ENCODE measurements at places on chromosomes 6 and 20.

- DNase-seq, result no peak
Observed at GRCh38 chr20:63378626-63379025, 17.5 kb upstream of the CHRNA4 start.

GRCh38 chr6:6694825-6695624 lies 106.5 kb downstream of the LY86 start:
- DNase-seq, result no peak

DNA sequence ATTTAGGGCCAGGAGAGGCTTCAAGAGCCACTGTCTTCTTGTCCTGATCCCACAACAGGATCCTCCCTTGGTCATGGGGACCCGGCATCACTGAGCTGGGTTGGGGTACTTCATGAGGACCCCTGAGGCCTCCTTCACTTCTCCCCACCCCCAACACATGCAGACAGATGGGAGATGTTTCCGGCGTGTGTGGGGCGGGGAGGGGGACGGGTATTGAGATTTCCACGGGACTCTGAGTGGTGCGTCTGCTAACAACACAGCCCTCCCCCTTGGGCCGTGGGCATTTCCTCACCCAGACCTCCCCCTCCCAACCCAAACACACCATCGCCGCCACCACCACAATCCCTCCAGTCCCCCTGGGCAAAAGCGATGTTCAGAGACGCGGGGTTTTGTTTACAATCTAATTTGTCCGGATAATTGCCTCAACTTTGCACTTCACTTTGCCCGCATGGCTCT lies 906 bp upstream of the FOXP4 start:
- no peak for DNase-seq

DNA sequence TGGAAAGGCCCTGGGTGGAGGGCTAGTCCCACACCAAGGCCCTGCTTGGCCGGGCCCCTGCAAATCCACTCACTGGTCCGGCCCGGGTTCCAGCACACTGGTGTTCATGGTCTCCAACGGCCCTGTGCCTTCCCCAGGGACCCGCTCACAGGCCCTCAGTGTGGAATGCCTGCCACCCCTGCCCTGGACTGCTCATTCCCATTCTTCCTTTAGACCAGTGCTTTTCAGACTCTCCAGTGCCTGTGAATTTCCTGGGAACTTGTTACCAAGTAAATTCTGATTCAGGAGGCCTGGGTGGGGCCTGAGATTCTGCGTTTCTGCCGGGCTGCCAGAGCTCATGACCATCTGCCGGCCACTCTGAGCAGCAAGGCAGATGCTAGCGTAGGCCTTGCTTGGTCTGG lies 5.7 kb upstream of the PXDC1 start:
- no peak for DNase-seq

GRCh38 chr6:105364243-105364642 lies 38.6 kb downstream of the PREP start:
- no peak for DNase-seq

- DNase-seq, result no peak
Observed at GRCh38 chr20:40945754-40946450, 82.7 kb upstream of the TOP1 start.

DNA sequence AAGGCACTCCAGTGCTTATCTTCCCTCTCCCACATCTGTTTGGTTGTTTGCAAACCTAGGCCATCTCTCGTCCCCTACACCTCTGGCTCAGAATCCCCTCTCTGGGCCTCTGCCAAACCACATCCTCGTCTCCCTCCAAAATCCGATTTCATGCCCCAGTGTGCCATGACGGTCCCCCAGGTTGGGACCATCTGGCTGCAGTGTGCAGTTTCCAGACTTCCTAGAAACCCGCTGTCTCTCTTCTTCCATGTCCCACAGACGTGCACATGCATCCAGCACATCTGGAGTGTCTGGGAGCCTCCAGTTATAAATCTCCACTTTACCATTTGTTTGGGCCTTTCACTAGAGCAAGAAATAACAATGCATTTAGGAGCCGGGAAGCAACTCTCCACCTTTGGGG lies 316.2 kb downstream of the KIF16B start:
- no peak for DNase-seq

- DNase-seq, result no peak
Observed at GRCh38 chr6:157089258-157089657, 234.1 kb downstream of the TMEM242 start.

DNA sequence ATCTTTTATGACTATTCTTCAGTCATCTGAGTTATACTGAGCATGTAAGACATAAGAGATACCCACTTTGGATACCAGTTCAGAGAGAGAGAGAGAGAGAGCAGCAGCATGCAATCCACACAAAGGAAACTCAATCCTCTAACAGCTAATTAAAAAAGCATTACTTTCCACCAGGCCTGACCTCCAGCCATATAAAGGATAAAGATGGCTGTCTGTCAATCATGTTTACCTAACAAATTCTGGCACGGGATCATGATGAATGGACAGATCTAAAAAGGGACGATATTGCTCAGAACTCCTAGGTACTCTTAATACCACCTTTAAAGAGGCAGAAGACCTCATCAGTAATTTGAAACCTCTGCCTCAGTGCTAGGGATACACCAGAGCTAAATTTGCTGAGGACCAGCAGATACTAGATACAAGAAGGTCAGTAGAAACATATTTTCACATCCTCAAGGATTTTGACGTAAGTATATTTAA lies 159.2 kb downstream of the RPS12 start:
- no peak for DNase-seq
